ENCODE measurements at places on chromosomes 4 and X.
A peak's percentile ranks its signal among the peaks of the same experiment; 100 is the strongest.

- H3K4me1 ChIP-seq = peaks cover 2% of the 10 kb centered on the region
- no peaks in the 10 kb centered on the region for H3K27me3 ChIP-seq
- H3K27ac ChIP-seq = no peak overlapping the region
- DNase-seq = no peak
- no peaks in the 10 kb centered on the region for H3K36me3 ChIP-seq
- H3K4me3 ChIP-seq = no peak overlapping the region
Measured at GRCh38 chr4:8259743-8260430, 9.7 kb upstream of the HTRA3 start.

- H3K36me3 ChIP-seq = no peaks in the 10 kb centered on the region
- no peaks in the 10 kb centered on the region for H3K27me3 ChIP-seq
- no peaks in the 10 kb centered on the region for H3K4me1 ChIP-seq
- no peak overlapping the region for H3K27ac ChIP-seq
- H3K4me3 ChIP-seq = no peak overlapping the region
Measured at GRCh38 chr4:164700471-164700870, 53.5 kb upstream of the SMIM31 start.

DNA sequence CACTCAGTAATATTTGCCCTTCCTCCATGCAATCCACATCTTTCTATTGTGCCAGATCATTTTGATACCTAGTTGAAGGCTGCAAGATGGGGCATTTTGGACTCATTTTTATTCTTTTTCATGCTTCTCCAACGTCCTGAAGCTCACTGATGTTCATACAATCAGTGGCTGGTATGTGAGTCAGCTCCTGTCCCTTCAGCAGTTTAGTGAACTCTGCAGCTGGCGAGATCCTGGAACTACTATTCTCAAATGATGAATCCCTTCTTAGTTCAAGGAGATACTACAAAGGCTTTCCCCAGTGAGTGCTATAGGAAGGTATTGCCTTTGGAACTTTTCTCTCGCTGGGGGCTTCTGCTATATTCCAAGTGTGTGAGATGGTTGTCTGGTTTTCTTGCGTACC, 9.6 kb upstream of the CCDC149 start:
- no peak overlapping the region for H3K4me3 ChIP-seq
- H3K27me3 ChIP-seq = peaks cover 5% of the 10 kb centered on the region
- no peak overlapping the region for H3K27ac ChIP-seq
- H3K4me1 ChIP-seq = no peaks in the 10 kb centered on the region
- no peak for DNase-seq
- no peaks in the 10 kb centered on the region for H3K36me3 ChIP-seq

DNA sequence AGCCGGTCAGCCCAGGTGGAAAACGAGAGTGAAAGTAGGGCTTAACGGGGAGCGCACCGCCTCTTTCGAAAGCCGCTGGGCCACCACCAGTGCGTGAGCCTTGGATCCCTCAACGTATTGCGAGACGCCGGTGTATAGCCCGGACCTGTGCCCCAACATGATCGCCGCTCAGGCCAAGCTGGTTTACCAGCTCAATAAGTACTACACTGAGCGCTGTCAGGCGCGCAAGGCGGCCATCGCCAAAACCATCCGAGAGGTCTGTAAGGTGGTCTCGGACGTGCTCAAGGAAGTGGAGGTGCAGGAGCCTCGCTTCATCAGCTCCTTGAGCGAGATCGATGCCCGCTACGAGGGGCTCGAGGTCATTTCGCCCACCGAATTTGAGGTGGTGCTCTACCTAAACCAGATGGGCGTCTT, 929 bp downstream of the MAB21L2 start:
- H3K36me3 ChIP-seq = peaks cover 55% of the 10 kb centered on the region
- H3K4me1 ChIP-seq = no peaks in the 10 kb centered on the region
- H3K27me3 ChIP-seq = no peaks in the 10 kb centered on the region

- no peak overlapping the region for H3K4me3 ChIP-seq
- H3K36me3 ChIP-seq = peaks cover 8% of the 10 kb centered on the region
- no peak for DNase-seq
- H3K27ac ChIP-seq = no peak overlapping the region
Measured at GRCh38 chr4:152509595-152510225, 26.2 kb downstream of the FBXW7 start.

GRCh38 chrX:132480581-132481203, 8.1 kb downstream of the MBNL3 start:
- peak overlapping the region; percentile 96 for H3K27ac ChIP-seq
- no peaks in the 10 kb centered on the region for H3K27me3 ChIP-seq
- H3K36me3 ChIP-seq = peaks cover 1% of the 10 kb centered on the region
- DNase-seq = peak; percentile 15
- peaks cover 47% of the 10 kb centered on the region for H3K4me1 ChIP-seq
- peak overlapping the region; percentile 71 for H3K4me3 ChIP-seq

DNA sequence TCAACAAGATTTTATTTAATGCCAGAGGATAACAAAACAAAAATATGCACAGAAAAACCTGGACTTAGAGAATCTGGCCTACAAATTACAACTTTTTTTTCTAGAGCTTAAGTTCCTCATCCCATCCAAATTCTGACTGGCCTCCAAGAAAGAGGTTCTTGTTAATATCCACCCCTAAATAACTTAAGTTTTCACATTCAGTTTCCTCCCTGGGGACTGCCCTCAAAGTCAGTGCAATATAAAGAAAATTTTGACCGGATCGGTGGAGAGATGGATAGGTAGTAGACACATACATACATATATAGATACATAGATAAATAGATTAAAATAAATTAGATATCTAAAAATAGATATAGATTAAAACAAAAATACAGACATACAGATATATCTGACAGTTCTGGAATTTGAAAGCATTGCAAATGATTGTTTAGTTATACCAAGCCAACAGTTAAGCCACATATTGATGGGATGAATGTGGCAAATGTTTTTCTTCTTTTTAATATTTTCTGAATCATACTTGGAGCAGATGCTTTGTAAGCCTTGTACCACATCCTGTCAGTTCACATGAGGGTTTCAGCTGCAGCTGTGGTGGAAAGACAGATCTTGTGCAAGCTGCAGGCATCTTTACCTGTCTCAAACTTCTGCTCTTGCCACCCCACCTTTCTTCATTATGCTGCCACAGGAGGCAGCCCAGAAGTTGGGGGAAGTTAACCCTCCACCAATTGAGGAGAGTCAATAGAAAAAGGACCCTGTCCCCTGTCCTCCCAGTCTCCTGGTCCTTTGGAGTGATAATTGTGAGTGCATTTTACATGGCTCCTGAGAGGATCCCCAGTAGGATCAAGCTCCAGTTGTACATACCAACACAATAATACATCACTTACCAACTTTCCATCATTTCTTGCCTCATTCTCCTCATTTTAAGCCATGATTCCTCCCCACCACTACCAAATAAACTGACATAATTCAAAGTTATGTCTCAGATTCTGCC, 58.5 kb upstream of the PRDM8 start:
- peaks cover 55% of the 10 kb centered on the region for H3K4me1 ChIP-seq
- peak overlapping the region; percentile 1 for H3K4me3 ChIP-seq
- H3K36me3 ChIP-seq = peaks cover 6% of the 10 kb centered on the region
- no peaks in the 10 kb centered on the region for H3K27me3 ChIP-seq
- DNase-seq = peak; percentile 39
- peak overlapping the region; percentile 74 for H3K27ac ChIP-seq

GRCh38 chrX:140141444-140142029, 176.2 kb upstream of the CXorf66 start:
- no peak overlapping the region for H3K4me3 ChIP-seq
- H3K4me1 ChIP-seq = no peaks in the 10 kb centered on the region
- H3K27ac ChIP-seq = no peak overlapping the region
- H3K27me3 ChIP-seq = no peaks in the 10 kb centered on the region
- DNase-seq = peak; percentile 1

- no peaks in the 10 kb centered on the region for H3K36me3 ChIP-seq
- no peak overlapping the region for H3K27ac ChIP-seq
- no peak overlapping the region for H3K4me3 ChIP-seq
- no peaks in the 10 kb centered on the region for H3K4me1 ChIP-seq
- no peak for DNase-seq
- H3K27me3 ChIP-seq = no peaks in the 10 kb centered on the region
Measured at GRCh38 chr4:170827562-170828274, 738.0 kb upstream of the AADAT start.

DNA sequence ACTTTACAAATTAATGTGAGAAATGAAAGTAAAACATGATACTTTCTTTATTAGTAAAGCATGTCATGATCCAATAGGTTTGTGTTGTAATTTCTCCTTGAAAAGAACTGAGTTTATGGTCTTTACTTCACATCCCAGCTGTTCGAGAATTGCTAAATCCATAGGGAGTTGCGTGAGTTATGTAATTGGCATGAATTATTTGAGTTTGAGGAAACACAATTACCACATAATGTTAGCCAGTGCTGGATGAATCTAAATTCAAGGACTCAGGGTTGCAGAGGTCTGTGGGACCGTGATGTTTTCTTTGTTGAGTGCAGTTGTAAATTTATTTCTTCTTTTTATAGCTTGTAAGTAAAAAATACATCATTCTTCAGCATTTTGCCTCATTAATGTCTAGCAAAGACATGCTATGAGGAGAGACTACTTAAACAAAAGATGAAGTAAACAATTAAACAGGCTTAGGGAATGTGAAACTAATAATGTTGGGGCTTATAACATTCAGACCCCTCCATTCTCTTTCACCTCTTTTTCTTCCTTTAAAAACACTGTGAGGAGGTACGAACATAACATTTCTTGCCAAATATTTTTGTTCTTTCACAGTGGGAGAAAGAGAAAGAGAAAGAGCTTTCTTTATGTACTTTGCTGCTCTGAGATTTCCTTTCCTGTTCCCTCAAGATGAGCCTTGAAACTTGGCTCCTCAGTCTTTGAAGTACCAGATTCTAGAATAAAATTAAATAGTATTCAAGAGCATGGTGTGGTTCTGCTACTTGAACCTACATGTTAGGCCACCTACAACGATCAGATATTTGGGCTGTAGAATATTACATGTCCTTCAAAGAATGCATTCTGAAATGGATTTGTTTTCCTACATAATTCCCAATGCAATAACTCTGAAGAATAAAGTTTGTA, 159.6 kb upstream of the ANK2 start:
- H3K27me3 ChIP-seq = peaks cover 14% of the 10 kb centered on the region
- DNase-seq = no peak
- no peaks in the 10 kb centered on the region for H3K36me3 ChIP-seq

- no peak overlapping the region for H3K27ac ChIP-seq
- H3K27me3 ChIP-seq = peaks cover 47% of the 10 kb centered on the region
- no peak for DNase-seq
- no peak overlapping the region for H3K4me3 ChIP-seq
- no peaks in the 10 kb centered on the region for H3K36me3 ChIP-seq
- no peaks in the 10 kb centered on the region for H3K4me1 ChIP-seq
Measured at GRCh38 chr4:14934704-14935390, 67.4 kb upstream of the CPEB2 start.

DNA sequence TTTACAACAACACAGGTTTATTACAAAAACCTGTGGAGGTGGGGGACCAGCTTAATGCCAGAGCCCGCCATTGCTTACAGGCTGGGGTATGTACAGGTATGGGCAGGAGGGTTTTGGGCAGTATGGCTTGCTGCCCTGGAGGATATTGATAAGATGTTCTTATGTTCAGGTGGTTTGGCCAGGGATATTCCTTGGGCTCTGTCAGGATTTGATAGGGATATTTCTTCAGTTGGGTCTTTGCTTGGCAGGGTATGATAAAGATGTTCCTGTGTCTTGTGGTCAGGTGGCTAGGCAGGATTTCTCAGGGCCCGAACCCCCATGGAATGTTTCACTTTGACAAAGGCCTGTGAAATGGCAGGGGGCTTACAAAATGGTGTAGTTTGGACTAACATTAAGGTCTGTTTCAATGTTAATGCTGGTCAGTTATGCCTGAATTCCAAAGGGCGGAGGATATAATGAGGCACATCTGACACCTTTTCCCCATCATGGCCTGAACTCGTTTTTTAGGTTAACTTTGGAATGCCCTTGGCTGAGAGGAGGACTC, 3.1 kb downstream of the MGST2 start:
- peaks cover 3% of the 10 kb centered on the region for H3K36me3 ChIP-seq
- no peak for DNase-seq
- no peak overlapping the region for H3K4me3 ChIP-seq
- no peak overlapping the region for H3K27ac ChIP-seq
- H3K27me3 ChIP-seq = peaks cover 4% of the 10 kb centered on the region

DNA sequence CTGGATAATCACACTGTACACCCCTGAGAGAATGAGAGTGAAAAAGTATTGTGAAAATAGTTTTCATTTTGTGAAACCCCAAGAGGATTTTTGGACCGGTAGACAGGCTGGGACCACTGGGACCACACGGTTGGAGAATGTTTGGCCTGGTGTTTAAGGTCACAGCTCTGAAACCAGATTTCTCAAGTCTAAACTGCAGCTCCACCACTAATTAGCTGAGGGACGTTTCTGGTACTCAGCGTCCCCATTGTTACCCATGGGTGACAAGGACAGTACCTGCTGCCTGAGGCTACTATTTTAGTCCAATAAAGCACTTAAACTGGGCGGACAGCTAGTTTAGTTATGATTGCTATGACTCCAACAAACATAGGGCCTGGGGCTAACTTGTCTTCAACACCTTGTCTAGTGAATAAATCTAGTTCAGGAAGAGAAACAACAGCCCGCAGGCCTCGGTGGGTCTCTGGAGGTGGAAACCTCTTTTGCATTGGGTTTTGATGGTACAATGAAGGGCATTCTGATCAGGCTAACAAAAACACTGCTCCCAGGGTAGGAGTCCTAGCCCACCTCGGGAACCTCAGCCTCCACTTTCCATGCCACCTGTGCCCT, 509 bp upstream of the USP11 start:
- peak overlapping the region; percentile 92 for H3K4me3 ChIP-seq
- H3K4me1 ChIP-seq = peaks cover 18% of the 10 kb centered on the region
- no peak for DNase-seq
- H3K36me3 ChIP-seq = peaks cover 16% of the 10 kb centered on the region
- H3K27ac ChIP-seq = peak overlapping the region; percentile 96
- H3K27me3 ChIP-seq = no peaks in the 10 kb centered on the region

GRCh38 chrX:1673337-1673736, 58.5 kb downstream of the ASMT start:
- H3K36me3 ChIP-seq = peaks cover 25% of the 10 kb centered on the region
- H3K27me3 ChIP-seq = no peaks in the 10 kb centered on the region
- H3K4me1 ChIP-seq = peaks cover 2% of the 10 kb centered on the region
- no peak overlapping the region for H3K4me3 ChIP-seq

- H3K4me1 ChIP-seq = peaks cover 27% of the 10 kb centered on the region
- H3K27ac ChIP-seq = no peak overlapping the region
- no peaks in the 10 kb centered on the region for H3K27me3 ChIP-seq
Measured at GRCh38 chr4:87069037-87069742, 134.4 kb downstream of the AFF1 start.

DNA sequence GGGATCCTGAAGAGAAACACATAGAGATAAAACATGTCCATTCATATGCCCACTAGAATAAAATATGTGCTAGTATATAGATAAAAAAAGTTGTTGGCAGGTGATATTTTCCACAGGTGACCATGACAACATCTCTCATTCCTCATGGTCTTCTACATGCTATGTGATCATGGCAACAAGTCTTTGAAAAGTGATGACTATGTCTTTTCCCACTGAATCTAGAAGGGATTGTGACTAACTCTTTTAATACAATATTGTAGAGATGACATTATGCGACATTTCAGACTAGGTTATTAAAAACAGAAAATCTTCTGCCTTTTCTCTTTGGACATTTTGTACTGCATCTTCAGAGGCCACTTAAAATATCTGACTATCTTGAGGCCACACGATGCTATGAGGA, 126.0 kb upstream of the GABRA2 start:
- H3K36me3 ChIP-seq = no peaks in the 10 kb centered on the region
- H3K27ac ChIP-seq = no peak overlapping the region
- H3K4me1 ChIP-seq = no peaks in the 10 kb centered on the region
- H3K4me3 ChIP-seq = no peak overlapping the region
- no peak for DNase-seq

- DNase-seq = no peak
- H3K4me1 ChIP-seq = no peaks in the 10 kb centered on the region
- H3K27me3 ChIP-seq = peaks cover 3% of the 10 kb centered on the region
- H3K36me3 ChIP-seq = no peaks in the 10 kb centered on the region
- no peak overlapping the region for H3K4me3 ChIP-seq
Measured at GRCh38 chr4:158444621-158445020, 77.1 kb upstream of the RXFP1 start.
